ENCODE measurements at places on chromosomes 2 and 18.

- no peak for DNase-seq
Measured at GRCh38 chr2:190653231-190653630, 4.3 kb downstream of the NAB1 start.

- DNase-seq: no peak
Measured at GRCh38 chr18:12820506-12820905, 63.5 kb downstream of the PTPN2 start.

GRCh38 chr2:136389809-136390208 lies 271.9 kb upstream of the CXCR4 start:
- no peak for DNase-seq

GRCh38 chr18:21298351-21298750 lies 56.3 kb downstream of the GREB1L start:
- DNase-seq: no peak

DNA sequence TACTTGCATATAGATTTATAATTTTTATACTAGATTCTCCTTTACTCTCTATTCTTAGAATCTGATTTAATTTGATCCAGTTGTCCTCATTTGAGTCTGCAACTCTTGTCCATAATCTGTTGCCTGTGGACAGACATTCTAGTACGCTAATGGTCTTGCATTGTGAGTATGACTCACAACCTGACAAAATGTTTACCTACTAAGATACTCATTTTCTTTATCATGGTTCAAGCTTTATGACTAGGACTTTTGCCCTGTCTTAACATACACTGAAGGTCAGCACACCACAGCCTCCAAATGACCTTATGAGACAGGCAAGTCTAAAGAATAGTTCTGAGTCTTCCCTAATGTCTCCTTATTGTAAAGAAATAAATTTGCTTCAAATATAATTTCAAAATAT lies 142.3 kb upstream of the CDH7 start:
- DNase-seq: no peak

DNA sequence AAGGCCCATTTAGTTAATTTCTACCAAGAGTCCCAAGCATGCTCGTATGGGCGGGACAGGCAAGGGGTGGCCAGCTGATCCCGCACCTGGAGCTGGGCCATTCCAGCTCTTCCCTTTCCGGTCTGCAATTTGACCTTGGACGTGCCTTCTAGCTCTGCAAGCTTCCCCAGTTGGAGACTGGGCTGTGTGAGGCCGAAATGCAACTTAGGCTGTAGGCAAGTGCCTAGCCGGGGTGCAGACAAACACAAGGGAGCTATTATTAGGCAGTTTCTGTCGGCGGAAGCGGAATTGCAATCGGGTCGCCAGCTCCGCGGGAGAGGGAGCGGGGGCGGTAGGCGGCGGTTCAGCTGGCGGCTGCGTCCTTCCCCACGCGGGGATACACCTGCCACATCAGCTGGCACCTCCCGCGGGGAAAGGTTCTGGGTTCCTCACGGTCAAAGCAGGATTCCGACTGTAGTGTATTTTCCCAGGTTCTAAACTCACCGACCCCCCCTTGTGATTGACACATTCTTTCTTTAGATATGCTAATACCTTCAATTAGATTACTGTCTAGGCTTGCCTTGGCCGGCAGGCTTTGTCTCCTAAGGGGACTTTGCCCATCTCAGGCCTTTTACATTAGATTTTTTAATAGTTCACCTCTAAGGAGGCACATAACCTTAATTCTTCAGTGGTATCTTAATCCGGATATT lies 17.1 kb upstream of the ZNF532 start:
- DNase-seq: no peak
